NCI-H82 (cell line): ENCODE measurements at places on chromosomes 1 and 21.

DNA sequence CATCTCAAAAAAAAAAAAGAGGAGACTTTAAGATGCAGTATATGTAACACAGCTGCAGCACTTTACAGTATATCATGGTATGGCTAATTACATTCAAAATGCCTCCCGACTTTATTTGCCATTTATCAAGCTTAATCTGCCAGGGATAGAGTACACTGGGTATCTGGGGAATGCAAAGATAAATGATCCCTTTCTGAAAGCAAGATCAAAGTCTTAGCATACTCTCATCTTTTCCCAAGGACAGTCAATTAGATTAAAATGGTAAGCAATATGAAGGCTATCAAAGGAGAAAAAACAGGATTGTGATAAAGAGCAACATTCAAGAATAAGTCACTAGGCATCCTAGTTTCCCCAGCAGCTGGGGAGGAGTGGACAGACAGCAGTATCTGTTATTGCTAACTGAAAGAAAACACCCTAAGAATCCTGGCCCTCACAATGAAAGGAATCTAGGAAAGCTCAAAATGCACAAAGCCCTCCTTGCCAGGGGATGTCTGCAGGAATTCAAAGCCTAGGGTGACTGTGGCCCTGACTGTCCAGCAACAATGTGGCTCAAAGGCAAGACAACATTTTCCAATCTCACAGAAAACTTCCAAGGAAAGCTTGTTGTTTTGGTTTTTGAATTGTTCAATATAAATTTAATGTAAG lies 56.7 kb upstream of the RAP1GAP start:
- DNase-seq = no peak

DNA sequence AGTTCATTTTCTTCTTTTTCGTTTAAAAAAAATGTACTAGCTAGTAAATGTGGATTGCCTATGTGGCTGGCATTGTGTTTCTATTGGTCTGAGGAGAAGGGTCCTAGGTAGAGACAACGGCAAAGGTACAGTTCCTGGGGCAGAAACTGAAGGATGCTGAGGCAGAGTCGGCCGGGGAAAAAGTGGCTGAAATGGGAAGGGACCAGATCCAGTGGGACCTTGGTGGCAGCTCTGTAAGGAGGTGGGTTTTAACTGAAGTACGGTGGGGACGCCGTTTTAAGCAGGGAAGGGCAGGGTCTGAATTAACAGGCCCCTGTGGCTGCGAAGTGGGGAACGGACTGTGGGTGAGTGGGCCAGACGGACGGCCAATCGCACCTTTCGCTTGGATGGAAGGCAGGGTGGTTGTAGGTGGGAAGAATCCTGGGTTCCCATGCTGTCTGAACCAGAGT lies 420 bp upstream of the VPS13D start:
- DNase-seq = no peak

DNA sequence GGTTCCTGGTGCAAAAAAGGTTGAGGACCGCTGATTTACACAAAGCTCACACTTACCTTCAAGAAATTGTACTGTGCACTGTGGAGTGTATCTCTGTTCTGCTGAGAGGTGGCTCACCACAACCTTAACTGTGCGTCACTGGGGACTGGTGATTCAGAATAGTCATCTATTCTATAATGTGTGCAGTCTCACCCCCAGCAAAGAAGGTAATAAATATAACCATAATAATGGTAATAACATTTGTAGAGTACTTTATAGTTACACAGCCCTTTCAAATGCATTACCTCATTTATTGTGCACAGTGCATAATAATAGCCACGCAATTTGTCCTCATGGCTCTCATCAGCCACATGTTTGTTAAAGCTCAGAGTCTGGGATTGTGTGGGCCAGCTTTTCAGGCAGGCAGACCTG lies 59.4 kb upstream of the DUSP10 start:
- no peak for DNase-seq

DNA sequence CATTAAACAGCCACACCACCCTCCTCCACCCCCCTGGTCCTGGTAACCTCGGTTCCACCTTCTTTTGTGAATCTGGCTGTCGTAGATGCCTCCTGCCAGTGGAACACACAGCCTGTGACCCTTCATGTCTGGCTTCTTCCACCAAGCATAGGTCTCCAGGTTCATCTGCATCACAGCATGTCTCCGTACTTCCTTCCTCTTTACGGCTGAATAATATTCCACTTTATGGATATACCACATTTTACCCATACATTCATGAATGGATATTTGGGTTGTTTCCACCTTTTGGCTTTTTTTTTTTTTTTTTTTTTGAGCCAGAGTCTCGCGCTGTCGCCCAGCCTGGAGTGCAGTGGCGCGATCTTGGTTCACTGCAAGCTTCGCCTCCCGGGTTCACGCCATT lies 11.8 kb upstream of the CALML6 start:
- DNase-seq = no peak

- peak; percentile 71 for DNase-seq
Observed at GRCh38 chr1:17119076-17119772, at the start of gene PADI2. TSS of gene PADI2 (minus strand) at chr1:17119451. CDS start at chr1:17119371, 80 bp downstream.

DNA sequence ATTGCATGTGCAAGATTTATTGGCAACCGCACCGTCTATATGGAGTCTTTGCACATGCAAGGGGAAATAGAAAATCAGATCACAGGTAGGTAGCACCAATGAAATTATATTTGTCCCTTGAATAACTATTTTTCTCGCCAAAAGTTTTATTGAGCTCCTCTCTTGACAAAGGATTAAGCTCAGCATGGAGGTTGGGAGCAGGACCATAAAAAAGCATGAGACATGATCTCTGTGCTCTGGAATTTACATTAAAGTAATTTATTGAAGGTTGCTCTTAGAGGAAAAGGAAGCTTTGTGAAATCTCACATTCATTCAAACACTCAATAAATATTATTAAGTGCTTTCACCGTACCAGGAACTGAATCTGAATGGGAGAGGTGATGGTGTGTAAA lies 66.0 kb upstream of the UBE2U start:
- no peak for DNase-seq
